ENCODE measurements at places on chromosomes 12 and 14.

DNA sequence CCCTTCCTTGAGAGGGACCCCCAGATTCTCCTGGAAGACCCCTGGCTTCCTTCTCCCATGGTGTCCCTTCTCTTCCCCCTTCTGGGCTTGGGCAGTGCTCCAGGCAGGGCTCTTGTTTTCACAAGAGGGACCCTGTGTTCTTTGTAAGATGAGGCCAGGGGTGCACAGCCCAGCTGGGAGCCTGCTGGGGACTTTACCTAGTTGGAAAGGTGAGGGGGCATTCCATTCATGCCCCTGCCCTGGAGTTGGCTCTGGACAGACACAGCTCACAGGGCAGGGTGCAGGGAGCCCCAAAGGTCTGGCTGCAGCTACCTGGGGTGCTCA, 31.2 kb downstream of the ISCA2 start:
- DNase-seq, result no peak

DNA sequence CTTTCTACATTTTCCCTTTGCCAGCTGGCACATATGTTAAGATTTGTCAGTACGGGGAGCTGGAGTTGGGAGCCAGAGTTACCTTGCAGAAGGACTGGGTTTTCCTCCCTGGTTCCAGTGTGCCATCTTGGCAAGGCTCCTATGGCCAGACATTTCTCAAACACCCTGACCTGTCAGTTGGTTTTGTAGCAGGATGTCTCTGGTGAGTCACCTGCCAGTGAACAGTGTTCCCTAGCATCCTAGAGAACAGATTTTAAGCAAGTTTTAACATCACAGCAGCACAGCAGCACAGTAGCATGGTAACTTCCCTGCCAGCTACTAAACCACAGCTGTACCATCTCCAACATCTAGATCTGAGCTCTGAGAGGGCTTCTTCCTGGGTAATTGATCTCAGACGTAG, 26.2 kb upstream of the KTN1 start:
- no peak for DNase-seq

- DNase-seq, result no peak
These were observed 400 bp downstream of the LRP1 start for GRCh38 chr12:57128519-57129247.

GRCh38 chr12:121811434-121812319, 7.9 kb downstream of the SETD1B start:
- DNase-seq, result no peak

GRCh38 chr12:28987538-28988324, 161.3 kb upstream of the FAR2 start:
- no peak for DNase-seq

GRCh38 chr12:115042341-115042740, 358.4 kb upstream of the TBX3 start:
- no peak for DNase-seq
